ENCODE measurements at places on chromosomes 11 and 22. TPM values are rescaled to one million over a fixed set of nuclear protein-coding genes. Genes with fewer than 3 reads are reported as not detected.

Gene ENTHD1
- not detected for total RNA-seq

Gene LMNTD2
- total RNA-seq: 2.2 TPM

Gene TSGA10IP
- total RNA-seq: not detected

Gene OR52J3
- total RNA-seq: not detected

Gene MS4A4E
- total RNA-seq: not detected

Gene ADAMTS8
- total RNA-seq: not detected

Gene TRIM22
- total RNA-seq: 18.9 TPM

Gene RPS6KB2
- total RNA-seq: 72.9 TPM

Gene OR52N4
- total RNA-seq: not detected

Gene MICAL3
- 47.5 TPM for total RNA-seq

Gene AP1B1
- 79.7 TPM for total RNA-seq

Gene SLC1A2
- under 0.01 TPM for total RNA-seq

Gene NAP1L4
- 156 TPM for total RNA-seq

Gene LRRC32
- total RNA-seq: 0.29 TPM

Gene PPP2R1B
- 46.1 TPM for total RNA-seq

Gene TEX54
- total RNA-seq: not detected

Gene ANKK1
- 0.17 TPM for total RNA-seq

Gene LDLRAD3
- total RNA-seq: 8.2 TPM

Gene TMEM45B
- 2.7 TPM for total RNA-seq

Gene CXCR5
- total RNA-seq: not detected

Gene SESN3
- total RNA-seq: 4.9 TPM

Gene PARVG
- total RNA-seq: not detected

Gene OLFML1
- total RNA-seq: not detected

Gene THYN1
- total RNA-seq: 69.2 TPM

Gene SCARF2
- total RNA-seq: 15.0 TPM

Gene OSBP2
- 1.7 TPM for total RNA-seq

Gene UBQLNL
- 0.06 TPM for total RNA-seq

Gene SCO2
- not detected for total RNA-seq

Gene PDE3B
- 5.1 TPM for total RNA-seq

Gene ZBTB16
- 0.17 TPM for total RNA-seq

Gene OR52I2
- total RNA-seq: not detected

Gene TRPM5
- not detected for total RNA-seq

Gene SLC22A8
- total RNA-seq: not detected

Gene KRTAP5-1
- total RNA-seq: not detected

Gene C22orf15
- 0.36 TPM for total RNA-seq

Gene YPEL4
- 0.86 TPM for total RNA-seq

Gene SEPTIN3
- total RNA-seq: 0.14 TPM

Gene ZNRF3
- total RNA-seq: 15.6 TPM

Gene EMSY
- total RNA-seq: 7.8 TPM

Gene MN1
- 2.1 TPM for total RNA-seq

Gene C11orf91
- total RNA-seq: not detected

Gene KBTBD4
- 12.3 TPM for total RNA-seq

Gene SUSD2
- total RNA-seq: 0.07 TPM

Gene CHCHD10
- 37.1 TPM for total RNA-seq

Gene APOL5
- total RNA-seq: not detected

Gene DGKZ
- total RNA-seq: 82.2 TPM

Measured in epithelial cell of proximal tubule (primary cell).